ENCODE measurements at places on chromosomes 11 and 22.
A peak's percentile ranks its signal among the peaks of the same experiment; 100 is the strongest.

GRCh38 chr11:12556788-12557384, 117.3 kb upstream of the TEAD1 start:
- peak; percentile 98 for DNase-seq

DNA sequence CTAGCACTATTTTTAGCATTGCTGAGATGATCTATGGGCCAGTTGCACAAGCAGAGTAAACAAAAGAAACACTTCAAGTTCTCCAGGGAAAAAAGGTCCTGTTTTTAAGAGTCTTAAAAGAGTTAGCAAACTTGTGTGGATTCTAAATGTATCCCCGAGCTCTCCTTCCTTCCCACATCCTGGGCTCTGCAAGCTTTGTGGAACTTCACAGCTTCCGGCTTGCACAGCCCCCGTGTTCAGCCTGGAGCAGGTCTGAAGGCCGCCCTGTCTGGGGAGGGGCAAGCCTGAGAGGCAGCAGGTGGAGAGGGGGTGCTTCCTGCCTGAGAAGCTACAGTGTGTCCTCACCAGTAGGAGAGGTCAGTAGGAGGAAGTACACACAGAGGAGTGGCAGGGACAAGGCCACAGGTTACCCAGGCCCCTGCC, 35.1 kb upstream of the SUSD2 start:
- DNase-seq: peak; percentile 75

- DNase-seq: no peak
These were observed 49.0 kb downstream of the C2CD3 start for GRCh38 chr11:74121804-74122203.

DNA sequence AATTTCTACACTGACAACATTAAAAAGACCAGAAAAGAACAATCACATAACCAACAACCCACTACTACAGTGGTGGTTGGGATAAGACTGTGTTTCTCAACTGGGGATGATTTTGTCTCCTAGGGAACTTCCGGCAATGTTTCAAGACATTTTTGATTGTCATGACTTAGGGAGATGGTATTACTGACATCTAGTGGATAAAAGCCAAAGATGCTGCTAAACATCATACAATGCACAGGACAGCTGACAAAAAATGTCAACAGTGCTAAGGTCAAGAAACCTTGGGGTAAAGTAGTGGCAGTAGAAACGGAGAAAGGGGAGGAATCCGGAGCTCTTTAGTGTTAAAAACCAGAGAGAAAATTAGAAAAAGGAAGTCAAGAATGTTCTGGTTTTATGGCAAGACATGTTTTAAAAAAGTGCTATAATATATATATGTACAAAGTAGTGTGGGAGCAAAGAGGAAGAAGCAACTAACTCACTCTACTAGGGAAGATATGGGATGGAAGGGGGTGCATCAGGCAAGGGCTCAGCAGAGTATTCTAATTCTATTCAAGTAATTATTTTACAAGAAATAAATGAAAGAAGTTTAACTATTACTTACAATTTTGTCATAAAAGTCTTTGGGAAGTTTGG, 37.2 kb downstream of the CKAP5 start:
- DNase-seq: peak; percentile 58

GRCh38 chr11:45395947-45396346, 109.8 kb upstream of the SYT13 start:
- DNase-seq: no peak

- no peak for DNase-seq
These were observed 1232.3 kb downstream of the TBC1D22A start for GRCh38 chr22:47994601-47995263.

DNA sequence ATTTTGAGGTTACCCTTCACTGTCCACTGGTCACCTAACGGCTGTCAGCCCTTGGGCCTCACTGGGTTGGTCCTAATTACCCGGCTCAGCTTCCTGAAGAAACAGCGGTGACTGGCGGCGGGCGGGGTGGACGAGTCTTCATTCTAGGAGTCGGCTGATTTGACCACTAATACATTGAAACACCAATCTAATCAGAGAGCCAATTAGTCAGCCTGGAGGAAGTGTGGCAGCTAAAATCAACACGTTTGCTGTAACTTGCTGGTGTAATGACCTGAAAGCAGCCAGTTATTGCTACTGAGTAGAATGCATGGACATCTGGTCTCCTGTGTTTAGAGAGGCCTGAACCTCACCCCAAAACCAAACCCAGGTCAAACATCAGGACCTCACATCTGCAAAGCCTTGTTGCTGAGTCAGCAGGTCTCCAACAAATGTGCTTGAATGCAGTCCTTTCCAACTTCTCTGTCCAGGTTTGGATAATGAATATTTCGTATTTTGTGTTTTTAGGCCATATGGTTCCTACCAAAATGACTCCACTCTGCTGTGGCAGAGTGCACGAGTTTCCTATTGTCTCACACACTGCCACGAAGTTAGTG, 496.4 kb downstream of the BRD1 start:
- no peak for DNase-seq

- no peak for DNase-seq
These were observed 183.8 kb downstream of the SWAP70 start for GRCh38 chr11:9847636-9848035.

DNA sequence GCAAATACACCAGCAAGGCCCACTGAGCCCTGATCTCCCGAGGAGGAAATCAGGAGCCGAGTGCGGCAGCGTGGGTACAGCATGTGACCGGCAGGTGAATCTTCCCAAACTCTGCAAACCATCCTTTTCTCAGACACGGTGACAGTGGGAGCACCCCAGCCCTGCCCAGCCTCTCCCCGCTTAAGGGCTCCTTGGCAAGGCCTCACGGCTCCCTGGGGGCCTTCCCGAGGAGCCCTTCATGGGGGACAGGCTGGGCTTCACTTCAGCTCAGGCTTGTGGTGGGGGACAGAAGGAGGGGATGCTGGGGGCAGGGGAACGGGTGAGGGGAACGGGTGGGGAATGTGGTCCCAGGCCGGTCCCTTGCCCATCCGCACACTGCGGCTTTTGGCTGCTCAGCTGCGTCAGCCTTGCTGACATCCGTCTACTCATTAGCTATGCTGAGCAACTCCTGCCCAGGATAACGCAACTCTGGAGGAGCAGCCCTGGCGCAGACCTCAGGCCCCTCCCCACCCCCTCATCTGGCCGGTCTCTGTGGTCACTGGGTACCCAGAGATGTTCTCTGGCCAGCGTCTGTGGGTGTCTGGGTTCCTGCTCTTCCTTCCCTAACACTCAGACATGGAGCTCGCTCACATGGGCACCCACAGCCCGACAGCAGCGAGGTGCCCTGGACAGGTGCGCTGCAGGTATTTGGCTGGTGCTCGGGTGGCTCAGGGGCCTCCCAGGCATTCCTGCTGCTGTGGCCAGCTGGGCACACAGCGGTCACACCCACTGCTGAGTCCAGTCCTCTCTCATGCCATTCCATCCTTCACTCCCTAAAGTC, 22.0 kb upstream of the TTLL12 start:
- DNase-seq: no peak

GRCh38 chr11:123740787-123741158, 687 bp downstream of the ZNF202 start:
- peak; percentile 12 for DNase-seq

GRCh38 chr11:117221775-117222517, 9.9 kb downstream of the PCSK7 start:
- DNase-seq: peak; percentile 72

DNA sequence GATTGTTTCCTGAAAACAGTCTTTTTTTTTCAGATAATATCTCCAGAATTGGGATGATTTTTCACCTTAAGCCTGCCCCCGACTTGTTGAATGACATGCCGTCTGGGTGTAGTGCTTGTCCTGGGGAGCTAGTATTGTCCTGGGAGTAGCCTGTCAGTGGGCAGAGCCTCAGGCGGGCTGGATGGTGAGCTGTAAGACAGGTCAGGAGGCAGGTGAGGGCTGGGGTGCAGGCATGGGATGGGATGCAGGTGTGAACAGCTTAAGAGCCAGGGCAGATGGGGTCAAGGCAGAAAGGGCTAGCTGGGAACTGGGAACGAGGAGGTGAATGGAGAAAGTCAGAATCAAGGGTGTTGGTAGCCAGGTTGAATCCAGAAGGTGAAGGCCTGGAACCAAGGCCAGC, 200.2 kb downstream of the CSNK2A3 start:
- no peak for DNase-seq

Measured in fibroblast of pulmonary artery (primary cell).